ENCODE measurements at places on chromosomes 5 and 9.

- DNase-seq = no peak
Observed at GRCh38 chr9:4243877-4244812, 55.7 kb downstream of the GLIS3 start.

DNA sequence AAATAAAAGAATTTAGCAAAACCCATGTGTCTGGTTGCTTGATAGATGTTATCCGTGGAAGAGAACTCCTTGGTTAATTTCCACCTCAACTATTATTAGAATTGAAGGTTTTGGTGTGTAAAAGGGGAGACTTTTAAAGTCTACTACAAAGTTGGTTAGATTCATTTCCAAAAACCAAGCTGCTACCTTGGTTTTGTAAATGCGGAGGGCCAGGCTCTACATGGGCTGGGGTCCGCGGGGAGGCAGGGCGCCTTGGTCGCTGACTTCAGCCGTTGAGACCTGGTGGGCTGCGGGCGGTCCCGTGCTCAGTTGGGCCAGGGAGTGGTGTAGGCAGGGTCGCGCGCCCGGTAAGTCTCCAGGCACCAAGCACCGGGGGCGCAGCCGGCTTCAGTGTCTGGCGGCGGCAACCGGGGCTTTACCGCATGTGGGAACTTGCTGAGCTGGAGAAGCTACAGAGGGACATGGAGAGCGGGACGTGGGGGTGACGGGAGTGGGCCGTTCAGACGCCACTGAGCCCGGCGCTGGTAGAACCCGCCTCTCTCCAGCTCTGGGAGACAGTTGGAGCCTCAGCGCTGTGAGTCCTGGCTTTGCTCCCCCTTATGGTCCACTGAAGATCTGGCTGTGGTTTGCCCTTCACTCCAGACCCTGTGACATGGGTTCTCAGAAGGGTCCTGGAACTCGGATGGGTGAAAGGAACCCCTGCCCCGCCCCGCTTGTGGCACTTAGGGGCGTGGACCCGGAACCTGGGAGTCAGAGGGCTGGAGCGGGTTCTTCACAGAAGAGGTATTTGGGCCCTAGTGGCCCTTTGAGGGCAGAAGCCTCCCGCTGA lies 11.8 kb downstream of the NR2F1 start:
- DNase-seq = no peak

DNA sequence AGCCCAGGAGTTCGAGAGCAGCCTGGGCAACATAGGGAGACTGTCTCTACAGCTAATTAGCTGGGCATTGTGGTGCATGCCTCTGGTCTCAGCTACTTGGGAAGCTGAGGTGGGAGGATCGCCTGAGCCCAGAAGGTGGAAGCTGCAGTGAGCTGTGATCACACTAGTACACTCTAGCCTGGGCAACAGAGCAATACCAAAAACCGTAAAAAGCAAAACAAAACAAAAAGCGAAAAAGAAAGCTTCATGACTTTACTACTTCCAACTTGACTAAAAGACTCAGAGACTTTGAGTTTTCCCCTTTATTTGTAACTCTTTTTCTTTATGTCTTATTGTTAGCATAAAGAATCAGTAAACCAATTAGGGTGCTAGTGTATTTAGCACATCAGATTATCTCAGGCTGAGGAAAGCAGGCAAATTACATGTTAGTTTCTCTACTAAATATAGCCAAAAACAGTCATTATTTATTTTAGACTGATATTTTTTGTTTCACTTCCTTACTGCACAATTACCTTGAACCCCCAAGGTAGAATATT lies 5.4 kb downstream of the RAD17 start:
- DNase-seq = no peak

DNA sequence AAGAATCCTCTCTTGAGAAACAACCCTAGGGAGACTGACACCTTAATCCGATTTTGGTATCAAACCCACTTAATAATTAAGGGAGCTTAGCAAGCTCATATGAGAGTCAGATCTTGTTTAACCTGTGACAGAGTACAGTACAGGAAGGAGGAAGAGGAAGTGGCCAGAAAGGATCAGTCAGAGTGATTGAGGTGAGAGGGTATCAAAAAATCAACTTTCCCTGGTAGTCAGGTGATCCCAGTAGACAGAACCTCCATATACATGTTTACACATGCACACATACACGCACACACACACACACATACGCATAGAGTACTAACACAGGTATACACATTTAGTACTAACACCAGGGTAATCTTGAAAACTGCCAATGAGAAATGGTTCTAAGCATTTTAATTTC lies 56.8 kb downstream of the GLIS3 start:
- no peak for DNase-seq

DNA sequence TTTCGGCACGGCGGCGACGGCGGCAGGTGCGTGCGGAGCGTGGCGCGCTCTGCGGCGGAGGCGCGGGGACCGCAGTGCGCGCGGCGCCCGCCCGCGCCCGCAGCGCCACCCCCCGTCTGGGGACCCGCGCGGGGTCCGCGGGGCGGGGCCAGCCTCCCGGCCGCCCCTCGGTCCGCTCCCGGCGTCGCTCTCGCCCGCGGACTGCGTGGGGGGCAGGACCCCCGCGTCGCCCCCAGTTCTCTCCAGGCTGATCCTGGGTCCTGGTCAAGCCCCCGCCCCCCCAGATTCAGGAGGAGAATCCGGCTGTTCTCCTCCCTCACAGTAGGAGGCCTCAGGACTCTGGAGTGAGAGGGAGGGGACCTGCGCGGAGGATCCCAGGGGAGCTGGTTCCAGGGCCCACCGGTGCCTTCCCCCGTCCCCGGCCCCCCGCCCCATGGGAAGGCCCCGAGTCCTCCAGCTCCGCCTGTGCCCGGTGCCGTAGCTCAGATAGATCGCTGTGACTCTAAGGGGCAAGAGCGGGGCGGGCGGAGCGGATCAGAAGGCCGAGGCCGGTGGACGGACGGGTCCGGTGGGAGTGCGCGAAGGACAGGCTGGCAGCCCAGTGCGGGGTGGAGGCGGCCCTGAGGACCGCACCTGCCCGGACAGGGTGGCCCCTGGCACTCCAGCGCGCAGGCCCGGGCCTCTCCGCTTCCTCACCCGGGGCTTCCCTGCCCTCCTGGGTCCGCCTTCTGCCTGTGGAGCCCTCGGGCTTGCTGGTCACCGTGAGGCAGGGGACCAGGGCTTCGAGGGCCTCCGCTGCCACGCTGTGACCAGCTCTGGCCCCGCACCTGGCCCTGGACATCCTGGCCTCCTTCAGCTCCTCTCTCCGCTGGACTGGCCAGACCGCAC lies at the start of gene RNF208:
Gene RNF208, minus strand, starts transcription at position 51 of the 888 bp plus-strand sequence. CDS start 1,028 bp downstream, outside the sequence.
- no peak for DNase-seq

DNA sequence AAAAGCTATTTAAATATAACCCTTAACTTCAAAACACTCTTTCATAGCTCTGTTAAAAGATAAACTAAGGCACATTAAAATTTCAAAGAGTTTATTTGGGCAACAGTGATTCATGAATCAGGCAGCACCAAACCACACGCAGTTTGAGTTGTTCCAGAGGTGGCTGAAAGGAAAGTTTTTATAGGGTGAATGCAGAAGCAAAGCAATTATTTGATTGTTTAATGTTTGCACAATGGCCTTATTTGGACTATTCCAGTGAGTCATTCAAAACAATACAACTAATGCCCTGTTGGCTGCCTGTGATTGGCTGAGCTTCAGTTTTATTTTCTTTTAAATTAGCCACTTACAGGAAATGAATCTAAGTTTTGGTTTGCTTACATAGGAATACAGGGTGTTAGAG lies 125.3 kb downstream of the CEP120 start:
- DNase-seq = no peak

All from activated CD4-positive, alpha-beta T cell treated with anti-CD3 and anti-CD28 coated beads for 48 hours (primary cell).